EL (cell line): ENCODE measurements at places on chromosomes 3 and 15.

DNA sequence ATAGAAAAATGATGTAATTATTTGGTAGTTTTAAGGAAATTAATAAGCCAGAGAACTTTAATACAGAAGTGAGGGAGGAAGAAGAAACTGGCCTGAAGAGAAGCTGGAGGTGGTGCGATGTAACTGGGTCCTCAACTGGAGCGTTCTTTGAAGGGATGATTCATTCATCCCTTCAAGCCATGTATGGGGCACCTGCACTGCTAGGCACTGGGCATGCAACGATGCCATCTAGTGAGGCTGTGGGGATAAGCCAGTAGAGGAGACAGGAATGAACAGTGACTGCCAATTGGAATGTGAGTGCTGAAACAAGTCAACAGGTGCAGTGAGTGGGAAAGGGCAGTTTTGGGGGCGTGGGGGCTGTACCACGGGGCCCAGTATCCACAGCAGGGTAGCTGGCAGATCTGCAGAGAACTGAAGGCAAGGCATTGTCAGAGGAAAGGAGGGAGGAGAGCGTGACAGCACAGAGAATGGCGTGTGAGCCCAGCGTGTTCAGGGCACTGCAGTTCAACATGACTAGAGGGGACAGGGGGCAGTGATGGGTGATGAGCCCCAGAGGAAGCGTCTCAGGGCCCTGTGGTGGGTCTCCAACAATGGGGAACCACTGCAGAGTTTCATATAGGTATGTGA lies 3.8 kb upstream of the KIF23 start:
- DNase-seq = peak; percentile 70

DNA sequence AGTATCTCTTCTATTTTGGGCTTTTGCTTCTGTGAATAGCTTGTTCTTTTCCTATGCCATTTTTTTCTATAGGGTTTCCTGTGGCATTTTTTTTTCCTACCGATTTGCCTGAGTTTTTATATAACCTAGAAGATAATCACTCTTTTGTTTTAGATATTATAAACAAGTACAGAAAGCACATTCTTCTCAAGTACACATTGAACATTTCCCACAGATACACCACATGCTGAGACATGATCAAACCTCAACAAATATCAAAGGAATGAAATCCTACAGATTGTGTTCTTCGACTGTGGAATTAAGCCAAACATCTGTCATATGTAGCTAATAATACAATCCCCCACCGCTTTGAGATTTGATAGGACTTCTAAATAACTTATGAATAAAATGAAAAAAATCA lies 9.1 kb upstream of the FEM1B start:
- no peak for DNase-seq

DNA sequence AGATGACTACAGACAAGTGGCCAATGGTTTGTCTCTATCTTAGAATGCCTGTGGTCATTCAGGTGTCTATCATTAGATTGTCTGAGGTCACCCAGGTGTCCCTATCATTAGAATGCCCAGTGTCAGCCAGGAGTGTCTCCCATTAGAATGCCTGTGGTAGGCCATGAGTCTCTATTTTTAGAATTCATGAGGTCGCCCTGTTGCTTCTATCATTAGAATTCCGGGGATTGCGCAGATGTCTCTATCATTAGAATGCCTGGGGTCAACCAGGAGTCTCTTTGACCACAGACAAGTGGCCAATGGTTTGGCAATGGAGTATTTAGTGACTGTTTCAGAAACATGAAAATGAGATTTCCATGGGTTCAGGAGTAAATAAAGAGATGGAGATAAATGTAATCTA lies 7.6 kb downstream of the RTP2 start:
- DNase-seq = peak; percentile 76

GRCh38 chr3:38564631-38565338 lies 68.6 kb downstream of the EXOG start:
- no peak for DNase-seq

DNA sequence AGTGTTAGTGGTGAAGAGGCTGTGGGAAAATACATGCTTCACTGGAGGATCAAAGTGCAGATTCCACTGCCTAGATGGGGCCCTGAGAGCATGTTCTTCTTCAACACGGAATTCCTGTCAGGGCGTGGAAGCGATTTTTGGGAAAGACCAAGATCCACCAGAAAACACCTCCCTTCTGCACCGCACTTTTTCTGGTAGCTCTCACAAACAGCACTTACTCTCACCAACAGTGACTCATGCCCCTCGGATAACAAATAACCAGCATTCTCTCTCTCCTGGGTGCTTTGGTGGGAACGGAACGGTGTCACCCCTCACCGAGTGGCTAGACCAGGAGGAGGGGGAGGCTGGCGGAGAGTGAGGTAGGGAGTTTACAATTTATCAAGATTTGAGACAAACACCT lies 40.1 kb downstream of the ADAMTSL3 start:
- no peak for DNase-seq

DNA sequence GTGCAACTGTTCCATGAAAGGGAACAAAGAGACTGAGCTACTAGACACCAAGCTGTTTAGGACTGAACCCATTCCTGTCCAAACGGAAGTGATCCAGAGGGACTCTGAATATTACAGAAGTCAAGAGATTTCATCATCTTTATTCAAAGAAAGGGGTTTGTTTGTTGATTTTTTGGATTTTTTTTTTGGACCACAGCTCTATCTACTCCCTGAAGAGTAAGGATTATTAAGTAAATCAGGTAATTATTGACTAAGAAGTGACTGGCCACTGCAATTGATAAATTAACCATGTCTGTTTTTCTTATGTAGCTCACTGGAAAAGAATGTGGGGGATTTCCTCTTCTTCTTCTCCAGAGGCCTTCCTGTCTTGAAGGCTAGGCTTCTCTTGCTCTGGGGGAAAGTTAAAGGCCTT lies 146.6 kb upstream of the TPM1 start:
- peak; percentile 91 for DNase-seq

DNA sequence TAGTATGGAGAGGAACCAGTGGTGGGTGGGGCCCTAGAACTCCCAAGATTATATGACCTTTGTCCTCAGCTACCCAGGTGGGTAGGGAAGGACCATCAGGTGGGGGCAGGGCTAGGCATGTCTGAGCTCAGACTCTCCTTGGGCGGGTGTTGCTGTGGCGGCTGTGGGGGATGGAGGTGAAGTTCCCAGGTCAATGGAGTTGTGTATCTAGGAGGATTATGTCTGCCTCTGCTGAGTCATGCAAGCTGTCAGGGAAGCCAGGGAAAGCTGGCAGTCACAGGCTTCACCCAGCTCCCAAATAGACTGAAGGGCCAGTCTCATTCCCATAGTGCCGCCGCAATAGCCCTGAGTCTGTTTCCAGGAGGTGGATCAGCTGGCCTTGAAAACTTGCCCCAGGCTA lies 139.7 kb upstream of the CFAP20DC start:
- DNase-seq = peak; percentile 1

GRCh38 chr3:143326983-143327778 lies 207.6 kb downstream of the CHST2 start:
- peak; percentile 38 for DNase-seq

GRCh38 chr15:77630056-77630455 lies 2.7 kb downstream of the LINGO1 start:
- no peak for DNase-seq

DNA sequence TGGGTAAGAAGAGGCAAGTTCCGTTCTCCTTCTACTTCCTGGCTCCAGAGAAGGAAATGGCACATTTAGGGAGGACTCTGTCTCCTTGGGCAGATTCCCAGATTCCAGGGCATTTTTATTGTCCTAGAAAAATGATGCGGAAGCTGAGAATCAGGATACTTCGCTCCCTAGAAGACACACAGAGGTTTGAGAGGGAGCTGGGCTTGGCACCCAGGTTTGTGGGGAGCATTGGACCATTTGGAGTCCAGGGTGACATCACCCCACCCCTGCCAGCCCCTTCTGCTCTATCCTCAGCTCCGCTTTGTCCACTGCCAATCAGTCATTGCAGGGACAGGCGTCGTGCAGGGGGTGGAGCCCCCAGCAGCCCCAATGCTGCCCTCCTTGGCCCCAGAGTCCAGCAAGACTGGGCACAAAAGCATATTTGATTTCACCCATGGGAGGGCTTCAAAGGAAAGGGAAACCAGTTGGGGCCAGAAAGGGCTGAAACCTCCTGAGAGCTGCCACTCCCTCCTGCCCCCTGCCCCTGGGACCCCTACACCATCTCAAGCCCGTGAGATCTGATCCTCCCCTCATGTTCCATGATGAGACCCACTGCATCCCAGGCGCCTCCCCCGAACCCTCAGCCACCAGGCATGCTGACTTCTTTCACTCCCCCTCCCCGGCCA lies 129.8 kb upstream of the MEF2A start:
- DNase-seq = no peak

GRCh38 chr3:64861684-64862083 lies 173.9 kb upstream of the ADAMTS9 start:
- DNase-seq = no peak

- DNase-seq = no peak
These were observed 66.7 kb upstream of the DNAJC19 start for GRCh38 chr3:181056136-181056732.

DNA sequence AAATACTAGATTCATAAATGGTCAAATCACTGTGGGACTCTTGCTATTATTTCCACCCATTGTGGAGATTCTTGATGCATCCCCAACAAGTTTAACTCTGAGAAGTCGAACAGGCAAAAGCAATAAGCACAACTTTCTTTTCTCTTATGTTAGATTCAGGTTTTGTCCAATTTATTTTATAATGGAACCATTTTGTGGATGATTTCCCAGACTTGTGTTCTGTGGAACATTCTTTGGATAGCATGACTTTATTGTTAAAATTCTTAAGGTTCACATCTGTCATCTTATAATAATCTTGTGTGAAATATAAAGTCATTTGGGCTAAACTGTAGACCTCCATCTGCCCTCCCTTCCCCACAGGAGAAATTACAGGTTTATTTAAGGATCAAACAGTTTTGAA lies 213.7 kb downstream of the LPP start:
- no peak for DNase-seq

DNA sequence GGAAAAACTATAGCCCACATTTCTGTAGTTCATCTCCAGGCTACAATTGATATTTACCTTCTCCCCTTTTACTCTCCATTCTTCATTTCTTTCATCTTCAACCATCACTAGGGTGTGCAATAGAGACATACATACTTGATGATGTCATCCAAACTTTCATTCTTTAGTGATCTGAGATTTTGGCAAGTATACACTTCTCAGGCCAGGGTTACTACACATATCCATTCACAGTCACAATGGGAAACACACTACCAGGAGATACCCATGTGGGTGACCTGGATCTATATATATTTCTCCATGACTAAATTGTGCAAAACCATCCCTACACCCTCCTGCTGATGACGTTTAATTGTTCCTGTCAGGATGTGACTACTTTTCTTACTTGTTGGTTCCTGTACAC lies 769.5 kb upstream of the DPPA4 start:
- DNase-seq = peak; percentile 25

GRCh38 chr3:71251156-71251775 lies 332.3 kb downstream of the FOXP1 start:
- peak; percentile 88 for DNase-seq
